ENCODE measurements at places on chromosomes 11 and 22. TPM values are rescaled to one million over a fixed set of nuclear protein-coding genes. Genes with fewer than 3 reads are reported as not detected.

- no peak for DNase-seq
- H3K27me3 ChIP-seq = no peaks in the 10 kb centered on the region
- H3K36me3 ChIP-seq = peaks cover 22% of the 10 kb centered on the region
- H3K4me1 ChIP-seq = no peaks in the 10 kb centered on the region
- no peak overlapping the region for H3K4me3 ChIP-seq
Observed at GRCh38 chr11:74636630-74637184, 44.3 kb downstream of the POLD3 start.

GRCh38 chr11:25218036-25218435 is 721.2 kb downstream of the LUZP2 start:
- no peak for DNase-seq
- no peaks in the 10 kb centered on the region for H3K4me1 ChIP-seq
- H3K36me3 ChIP-seq = no peaks in the 10 kb centered on the region
- no peak overlapping the region for H3K4me3 ChIP-seq
- H3K27ac ChIP-seq = no peak overlapping the region
- H3K27me3 ChIP-seq = no peaks in the 10 kb centered on the region

- no peaks in the 10 kb centered on the region for H3K36me3 ChIP-seq
- no peak overlapping the region for H3K27ac ChIP-seq
- DNase-seq = peak; percentile 3
- H3K27me3 ChIP-seq = peaks cover 16% of the 10 kb centered on the region
- no peak overlapping the region for H3K4me3 ChIP-seq
- no peaks in the 10 kb centered on the region for H3K4me1 ChIP-seq
Observed at GRCh38 chr11:44002191-44003093, 45.3 kb upstream of the ACCSL start.

DNA sequence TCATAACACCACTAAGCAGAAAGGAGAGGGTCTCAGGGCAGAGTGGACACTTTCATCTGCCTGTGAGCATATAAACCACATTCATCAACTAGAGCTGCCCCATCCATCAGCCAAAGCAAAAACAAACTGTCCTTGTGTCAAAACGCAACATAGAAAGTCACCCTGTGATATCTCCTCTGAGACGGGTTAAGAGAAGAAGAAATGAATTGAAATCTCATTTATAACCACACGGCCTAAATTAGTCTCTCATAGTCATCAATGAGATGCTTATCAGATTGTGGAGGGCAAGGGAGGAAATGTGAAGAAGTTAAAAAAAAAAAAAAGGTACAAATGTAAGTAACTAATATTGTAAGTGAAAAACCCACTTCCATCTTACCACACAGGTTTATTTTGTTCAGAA is 75.7 kb downstream of the SIK3 start:
- H3K27me3 ChIP-seq = no peaks in the 10 kb centered on the region
- H3K4me1 ChIP-seq = peaks cover 78% of the 10 kb centered on the region
- H3K4me3 ChIP-seq = no peak overlapping the region

DNA sequence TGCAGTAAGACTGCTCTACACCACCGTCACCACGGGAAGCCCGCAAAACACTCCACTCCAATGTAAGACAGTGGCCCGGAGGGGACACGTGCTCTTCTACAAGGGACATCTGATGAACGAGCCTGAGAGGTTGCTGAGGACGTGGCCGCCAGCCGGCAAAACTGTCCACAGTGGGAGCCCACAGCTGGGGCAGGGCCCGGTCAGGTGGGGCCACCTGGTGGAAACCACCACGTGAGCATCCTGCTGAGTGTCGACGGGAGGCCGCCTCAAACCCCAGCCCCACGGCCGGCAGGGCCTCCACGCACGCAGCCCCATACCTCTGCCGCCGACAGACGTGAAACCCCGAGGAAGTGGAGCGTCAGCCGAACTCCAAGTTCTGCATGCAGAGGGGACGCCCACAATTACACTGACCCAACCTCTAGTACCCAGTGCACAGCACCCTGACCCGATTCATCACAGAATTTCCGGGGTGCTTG is 42.6 kb downstream of the BRD1 start:
- DNase-seq = peak; percentile 24
- peaks cover 28% of the 10 kb centered on the region for H3K4me1 ChIP-seq
- H3K4me3 ChIP-seq = no peak overlapping the region
- H3K27me3 ChIP-seq = no peaks in the 10 kb centered on the region

- no peaks in the 10 kb centered on the region for H3K36me3 ChIP-seq
- no peaks in the 10 kb centered on the region for H3K4me1 ChIP-seq
- DNase-seq = no peak
- peaks cover 15% of the 10 kb centered on the region for H3K27me3 ChIP-seq
Observed at GRCh38 chr11:57378186-57378585, 2.8 kb downstream of the PRG3 start.

GRCh38 chr11:84793318-84793717 is 833.8 kb downstream of the DLG2 start:
- no peaks in the 10 kb centered on the region for H3K27me3 ChIP-seq
- DNase-seq = no peak
- no peak overlapping the region for H3K27ac ChIP-seq
- H3K4me1 ChIP-seq = no peaks in the 10 kb centered on the region
- H3K4me3 ChIP-seq = no peak overlapping the region

The CD3G gene
- total RNA-seq = 202 TPM

DNA sequence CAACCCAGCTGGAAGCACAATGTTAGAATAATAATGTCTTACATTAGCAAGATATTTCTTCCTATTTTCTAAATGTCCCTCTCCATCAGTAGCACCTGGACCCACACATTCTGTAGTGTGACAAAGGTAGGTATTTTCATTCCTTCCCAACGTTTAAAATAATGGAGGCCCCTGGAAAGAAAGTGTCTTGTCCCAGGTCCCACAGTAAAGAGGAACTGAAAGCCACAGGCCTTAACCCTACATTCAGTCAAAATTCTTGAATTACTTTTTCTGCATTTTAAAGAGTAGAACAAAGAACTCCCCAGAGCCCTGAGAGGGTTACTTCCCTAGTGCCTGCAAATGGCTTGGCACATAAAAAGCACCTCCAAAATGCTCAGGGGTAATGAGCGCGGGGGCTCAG is 26.3 kb downstream of the OPCML start:
- no peaks in the 10 kb centered on the region for H3K4me1 ChIP-seq
- H3K27me3 ChIP-seq = no peaks in the 10 kb centered on the region
- H3K4me3 ChIP-seq = no peak overlapping the region
- DNase-seq = no peak
- no peak overlapping the region for H3K27ac ChIP-seq

- no peak overlapping the region for H3K4me3 ChIP-seq
- no peaks in the 10 kb centered on the region for H3K27me3 ChIP-seq
- no peak for DNase-seq
- H3K4me1 ChIP-seq = peaks cover 54% of the 10 kb centered on the region
- H3K36me3 ChIP-seq = no peaks in the 10 kb centered on the region
Observed at GRCh38 chr11:122709039-122709760, 53.7 kb downstream of the UBASH3B start.

All from naive thymus-derived CD8-positive, alpha-beta T cell (primary cell).